Tongue (tissue), 3 donors: ENCODE measurements at places on chromosomes 3 and 15. TPM values are rescaled to one million over a fixed set of nuclear protein-coding genes. Genes with fewer than 3 reads are reported as not detected.

DNA sequence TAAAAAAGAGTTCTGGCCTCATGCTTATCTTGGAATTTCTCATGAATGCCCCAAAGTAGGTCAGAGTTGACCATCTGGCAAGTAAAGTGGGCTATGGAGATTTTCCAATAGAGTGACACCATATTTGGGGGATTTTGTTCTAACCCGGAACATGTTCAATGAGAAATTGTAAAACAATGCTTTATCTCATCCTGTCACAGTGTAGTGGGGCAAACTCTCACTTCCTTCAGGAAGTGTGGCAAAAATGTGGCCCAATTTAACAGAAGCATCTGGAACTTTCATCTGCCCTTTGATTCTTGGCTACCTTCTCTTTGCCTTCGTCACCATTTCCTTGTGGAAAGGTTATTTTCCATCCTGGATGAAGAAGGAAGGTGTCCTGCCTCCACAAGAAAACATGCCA lies 70.8 kb downstream of the ADAMTS9 start:
- no peak for DNase-seq

DNA sequence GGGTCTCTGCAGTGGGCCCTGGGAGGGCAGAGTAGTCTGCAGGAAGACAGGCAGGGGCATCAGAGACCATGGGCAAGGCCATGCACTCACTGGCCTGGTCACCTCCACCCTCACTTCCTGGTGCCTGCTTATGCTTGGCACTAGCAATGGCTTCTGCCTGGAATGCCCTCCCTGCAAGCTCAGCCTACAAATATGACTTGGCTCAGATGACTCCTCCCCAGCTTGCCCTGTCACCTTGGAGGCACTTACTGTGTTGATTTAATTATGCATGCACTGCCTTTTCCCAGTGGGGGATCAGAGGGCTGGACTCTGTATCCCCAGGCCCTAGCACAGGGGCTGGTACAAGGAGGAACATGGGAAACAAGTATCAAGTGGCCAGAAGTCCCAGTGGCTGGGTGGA lies 7.8 kb downstream of the C3orf18 start:
- no peak for DNase-seq

DNA sequence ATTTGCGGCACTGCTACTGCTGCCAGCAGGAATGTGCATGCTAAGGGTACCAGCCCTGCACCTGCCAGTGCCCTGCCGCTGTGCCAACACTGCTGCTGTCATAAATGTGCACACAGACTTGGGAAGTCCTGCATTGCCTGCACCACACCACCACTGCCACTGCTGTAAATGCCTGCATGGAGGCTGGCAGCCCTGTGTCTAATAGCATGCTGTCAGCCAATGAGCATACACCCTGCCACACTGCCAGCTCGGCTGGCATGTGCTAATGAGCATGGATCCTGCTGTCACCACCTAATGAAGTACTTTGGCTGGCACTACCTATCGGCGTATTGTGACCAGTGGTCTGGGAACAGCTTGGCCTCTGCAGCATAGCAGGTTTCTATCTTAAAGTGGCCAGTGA lies 981.8 kb upstream of the GBE1 start:
- DNase-seq = no peak

- DNase-seq = no peak
These were observed 281.9 kb downstream of the SHOX2 start for GRCh38 chr3:157824281-157824680.

DNA sequence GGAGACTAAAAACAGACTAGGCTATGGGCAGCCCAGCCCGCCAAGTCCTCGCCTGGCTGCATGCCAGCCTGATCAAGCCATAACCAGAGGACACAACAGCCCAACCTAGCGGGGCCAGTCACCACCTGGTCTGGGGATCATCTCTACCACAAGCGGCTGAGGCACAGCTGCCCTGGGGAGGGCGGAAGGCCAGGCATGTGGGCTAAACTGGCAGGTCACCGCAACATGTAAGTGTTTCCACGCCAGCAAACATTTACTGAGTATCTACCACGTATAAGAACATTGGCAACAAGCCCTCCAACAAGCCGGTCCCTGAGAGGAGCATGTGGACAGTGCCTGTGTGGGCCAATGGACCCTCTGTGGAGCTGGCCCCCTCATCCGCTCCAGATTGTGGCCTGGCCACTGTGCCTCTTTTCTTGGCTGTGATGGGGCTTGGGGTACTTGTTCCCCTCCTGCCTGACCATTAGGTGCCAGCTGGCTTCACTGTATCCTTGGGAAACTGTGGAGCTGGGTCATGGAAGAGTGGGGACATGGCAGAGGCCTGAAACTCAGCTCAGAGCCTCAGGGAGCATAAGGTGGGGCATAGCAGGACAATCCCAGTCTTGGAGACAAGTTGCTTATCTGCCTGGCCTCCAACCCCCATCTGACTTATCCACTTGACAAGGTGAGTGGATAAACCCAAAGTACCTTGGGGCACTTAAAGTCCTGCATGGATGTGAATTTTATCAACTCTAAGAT lies 9.0 kb downstream of the UBXN7 start:
- peak; percentile 83 for DNase-seq

GRCh38 chr3:17047162-17047561 lies 162.4 kb downstream of the PLCL2 start:
- DNase-seq = no peak

- peak; percentile 96 for DNase-seq
These were observed 79.1 kb upstream of the MEF2A start for GRCh38 chr15:99486371-99487336.

GRCh38 chr3:153273767-153274435 lies 111.9 kb downstream of the RAP2B start:
- DNase-seq = no peak

DNA sequence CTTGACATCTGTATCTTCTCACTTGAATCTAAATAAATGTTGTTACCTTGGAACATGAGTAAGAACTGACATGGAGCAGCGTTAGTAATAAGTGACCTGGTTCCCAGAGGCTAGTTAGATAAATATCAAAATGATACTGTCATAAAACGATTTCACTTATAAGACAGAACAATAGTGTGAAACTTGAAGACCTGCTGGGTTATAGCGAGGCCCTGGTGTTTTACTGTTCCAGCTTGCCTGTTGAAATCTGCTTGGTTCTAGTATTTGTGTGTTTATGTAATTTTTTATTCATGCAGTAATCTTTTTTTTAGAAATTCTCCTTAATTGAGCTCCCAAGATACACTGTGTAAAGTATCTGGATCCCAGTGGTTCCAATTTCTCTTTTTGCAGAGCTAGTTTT lies 129.4 kb downstream of the CACNA2D3 start:
- no peak for DNase-seq

Gene LRRC31
- total RNA-seq = not detected

Gene PRR23C
- total RNA-seq = not detected

Gene TRAK1
- 169 TPM for total RNA-seq

Gene RARRES1
- 5.3 TPM for total RNA-seq

Gene KCNMB3
- total RNA-seq = 3.9 TPM
